ENCODE measurements at places on chromosomes 3 and 15.

DNA sequence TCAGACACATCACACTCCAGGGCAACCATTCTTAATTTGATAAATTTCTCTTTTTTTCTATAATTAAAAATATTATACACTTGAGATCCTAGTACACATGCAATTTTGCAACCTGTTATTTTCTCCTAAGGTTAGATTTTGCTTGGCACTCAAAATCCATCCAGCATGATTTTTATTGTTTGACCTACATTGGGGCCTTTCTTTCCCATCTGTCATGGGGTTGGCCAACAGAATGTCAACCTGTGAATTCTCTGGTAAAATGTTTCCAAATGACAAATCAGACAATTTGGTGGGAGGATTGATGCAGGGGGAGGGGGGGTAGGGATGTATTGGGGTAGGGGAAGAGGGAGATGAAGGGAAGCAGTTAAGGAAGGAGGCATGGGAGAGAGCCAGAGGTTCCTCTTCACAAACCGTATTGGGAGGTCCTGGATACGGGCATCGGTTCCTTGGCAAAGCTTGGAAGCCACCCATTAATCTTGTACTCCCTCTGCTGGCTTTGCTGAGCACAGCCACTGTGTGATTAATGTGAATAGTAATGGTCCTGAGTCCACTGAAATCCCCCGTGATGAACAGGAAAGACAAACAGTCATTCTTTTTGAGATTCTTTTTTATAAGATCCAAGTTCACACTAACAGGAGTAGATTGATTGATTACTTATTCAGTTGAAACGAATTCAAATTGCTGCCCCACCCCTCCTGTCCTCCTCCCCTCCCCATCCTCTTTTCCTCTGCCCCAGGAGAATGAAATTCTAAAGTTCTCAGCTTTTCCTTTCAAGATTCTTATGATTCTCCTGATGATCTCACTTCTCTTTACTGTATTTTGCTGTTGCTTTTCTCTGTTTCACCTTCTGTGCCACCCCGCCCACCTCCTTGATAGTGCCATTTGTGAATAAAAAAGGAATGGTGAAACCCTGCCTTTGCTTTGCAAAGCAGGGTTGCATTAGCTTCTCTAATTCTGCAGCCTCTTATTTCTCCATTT is 82.2 kb upstream of the SLC25A26 start:
- DNase-seq: peak; percentile 20

DNA sequence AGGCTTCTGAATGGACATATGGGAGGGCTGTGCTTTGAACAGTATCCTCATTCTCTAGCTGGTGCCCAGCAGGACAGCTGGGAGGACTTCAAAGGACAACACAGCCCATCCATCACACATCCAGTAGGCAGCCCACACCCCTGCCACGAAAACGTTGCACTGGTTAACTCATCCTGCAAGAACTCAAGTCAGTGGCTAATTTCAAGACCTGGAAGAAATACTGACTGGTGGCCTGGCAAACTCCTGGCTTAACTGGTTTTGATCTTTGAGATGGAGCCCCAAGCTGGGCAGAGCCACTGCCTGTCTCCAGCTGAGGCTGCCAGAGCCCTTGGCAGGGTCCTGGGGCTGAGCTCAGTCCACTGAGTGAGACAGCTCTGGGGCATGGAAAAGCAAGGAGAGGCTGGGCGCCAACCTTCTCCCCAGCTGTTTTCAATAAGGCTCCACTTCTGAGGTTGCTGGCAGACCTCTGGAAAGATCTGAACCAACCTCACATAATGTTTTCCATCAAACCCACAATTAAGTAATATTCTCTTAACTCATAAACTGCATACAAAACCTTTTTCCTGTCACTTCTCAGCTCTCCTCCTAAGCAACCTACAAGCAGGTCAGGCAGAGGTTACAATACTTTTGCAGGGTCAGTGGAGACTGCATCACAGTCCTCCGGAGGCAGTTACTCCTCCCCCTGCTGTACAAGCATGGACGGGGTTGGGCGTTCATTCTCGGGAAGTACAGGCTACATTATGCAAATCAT is 110.3 kb downstream of the MYLK start:
- DNase-seq: no peak

DNA sequence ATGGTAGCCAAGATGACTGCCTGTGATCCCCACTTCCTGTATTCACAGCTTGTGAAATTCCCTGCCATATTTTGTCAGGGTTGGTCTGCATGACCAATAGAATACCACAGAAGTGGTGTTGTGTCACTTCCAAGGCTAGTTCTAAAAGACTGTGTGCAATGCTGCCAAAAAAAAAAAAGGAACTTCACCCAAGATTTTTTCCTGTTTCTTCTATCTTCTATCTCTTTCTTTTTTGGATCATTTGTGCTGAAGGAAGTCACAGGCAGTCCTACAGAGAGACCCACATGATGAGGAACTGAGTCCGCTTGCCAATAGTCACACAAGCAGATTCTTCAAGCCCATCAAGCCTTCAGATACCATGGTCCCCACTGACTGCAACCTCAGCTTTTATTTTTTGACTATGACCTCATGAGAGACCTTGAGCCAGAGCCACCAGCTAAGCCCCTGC is 18.1 kb upstream of the RAF1 start:
- peak; percentile 69 for DNase-seq

DNA sequence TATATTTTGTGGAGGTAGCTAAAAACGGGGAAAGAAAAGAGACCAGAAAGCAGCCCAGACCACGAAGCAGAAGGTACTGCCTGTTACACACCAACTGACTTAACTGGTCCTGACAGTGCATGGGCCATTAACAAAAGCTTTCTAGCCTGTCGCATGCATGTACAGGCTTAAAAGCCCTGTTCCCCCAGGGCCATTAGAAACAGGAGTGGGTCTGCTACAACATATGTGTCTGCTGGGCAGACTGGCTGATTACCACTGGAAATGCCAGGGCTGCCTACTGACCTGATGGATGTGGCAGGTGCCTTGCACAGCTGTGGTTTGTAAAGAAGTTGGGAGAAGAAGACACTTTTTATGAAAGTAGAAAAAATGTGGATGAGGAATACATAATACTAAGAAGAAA is 137.4 kb downstream of the GAP43 start:
- DNase-seq: no peak

GRCh38 chr3:190182418-190183043 is 61.8 kb upstream of the P3H2 start:
- DNase-seq: no peak

GRCh38 chr15:48147358-48147757 is 26.6 kb downstream of the SLC24A5 start:
- DNase-seq: no peak

- DNase-seq: no peak
Observed at GRCh38 chr3:13108861-13109260, 35.6 kb upstream of the IQSEC1 start.

DNA sequence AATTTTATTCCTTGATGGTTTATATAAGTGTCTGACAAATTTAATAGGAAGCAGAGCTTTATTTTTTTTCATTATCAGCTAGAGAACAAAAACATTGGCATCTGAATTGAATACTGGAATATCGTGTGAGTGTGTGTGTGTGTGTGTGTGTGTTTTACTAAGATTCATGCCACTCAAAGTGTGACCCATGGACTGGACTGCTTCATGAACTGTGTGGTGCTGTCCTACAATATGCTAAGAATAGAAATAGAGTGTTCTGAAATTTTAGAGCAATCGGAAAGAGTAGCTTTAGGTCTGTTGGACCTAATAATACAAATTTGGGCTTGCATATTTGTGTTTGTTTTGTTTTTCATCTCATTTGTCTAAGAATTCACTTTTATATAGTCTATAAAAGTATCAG is 89.6 kb downstream of the MITF start:
- DNase-seq: no peak

DNA sequence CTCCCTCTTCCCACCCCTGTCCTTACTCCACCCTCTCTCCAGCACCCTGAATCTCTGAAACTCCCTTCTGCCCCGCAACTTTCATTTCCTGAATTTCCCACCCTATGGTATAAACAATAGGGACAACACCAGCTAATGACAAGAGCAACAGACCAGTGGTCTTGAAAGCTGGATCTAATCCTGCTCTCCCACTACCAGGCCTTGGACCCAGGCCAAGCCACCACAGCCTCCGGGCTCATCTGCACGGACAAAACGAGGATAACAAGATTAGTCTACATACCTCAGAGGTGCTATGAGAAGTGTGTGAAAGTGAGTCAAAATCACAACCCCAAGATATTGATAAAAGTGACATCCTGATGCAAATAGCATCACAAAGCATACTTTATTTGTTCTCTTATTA is 128.6 kb downstream of the ERC2 start:
- DNase-seq: no peak

- DNase-seq: no peak
Observed at GRCh38 chr15:51932161-51932560, 39.4 kb downstream of the LEO1 start.

All from NCI-H226 (cell line).